ENCODE measurements at places on chromosomes 2 and 18. TPM values are rescaled to one million over a fixed set of nuclear protein-coding genes. Genes with fewer than 3 reads are reported as not detected.

DNA sequence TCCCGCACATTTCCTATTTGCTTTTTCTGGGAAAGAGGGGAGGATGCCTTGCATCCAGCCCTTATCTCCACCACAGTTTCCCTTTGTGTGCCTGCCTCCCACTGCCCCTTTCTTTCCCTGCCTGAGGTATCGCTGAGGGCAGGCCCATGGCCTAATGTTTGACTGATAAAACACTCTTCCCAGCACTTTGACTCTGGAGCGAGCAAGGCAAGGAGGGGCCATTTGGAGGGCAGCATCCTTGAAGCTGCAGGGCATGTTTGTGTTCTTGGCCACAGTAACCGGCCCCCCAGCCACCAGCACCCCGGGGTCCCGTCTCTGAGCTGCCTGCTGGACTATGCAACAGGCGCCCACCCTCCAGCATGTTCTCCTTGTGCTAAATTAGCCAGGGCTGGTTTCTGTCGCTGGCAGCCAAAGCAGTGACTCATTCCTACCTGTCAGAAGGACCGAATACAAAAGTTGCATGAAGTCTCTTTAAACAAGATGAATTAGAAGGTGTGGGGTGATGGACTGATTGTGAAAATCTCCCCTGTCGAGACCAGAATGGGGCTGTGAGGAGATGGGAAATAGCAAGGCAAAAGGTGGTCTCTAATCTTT is 50.7 kb downstream of the BCL2L11 start:
- no peak for DNase-seq

DNA sequence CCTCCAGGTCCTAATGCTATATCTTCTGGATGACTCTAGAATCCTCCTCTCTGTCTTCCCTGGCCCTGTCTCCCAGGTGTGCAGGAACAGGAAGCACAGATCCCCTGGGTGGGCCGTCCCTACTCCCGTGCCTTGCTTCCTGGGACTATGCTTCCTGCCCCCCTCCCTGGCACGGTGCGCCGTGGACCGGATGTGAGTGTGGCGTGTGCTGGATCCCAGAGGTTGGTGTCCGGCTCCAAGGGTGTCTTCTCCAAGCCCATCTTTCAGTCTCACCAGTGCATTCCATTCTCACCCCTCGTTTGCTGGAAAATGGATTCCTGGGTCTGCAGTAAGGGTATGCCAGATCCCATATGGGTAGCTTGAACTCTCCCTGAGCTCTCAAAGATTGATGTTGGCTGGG is 144.4 kb upstream of the TWIST2 start:
- no peak for DNase-seq

Gene BMP10
- total RNA-seq = not detected

Gene FEZ2
- 4.8 TPM for total RNA-seq

- DNase-seq = no peak
These were observed 339.7 kb downstream of the TNS1 start for GRCh38 chr2:217662984-217663602.

Gene PDE1A
- not detected for total RNA-seq

Gene DES
- total RNA-seq = not detected

Gene CRYGC
- total RNA-seq = not detected

Data from CD4-positive, alpha-beta T cell (primary cell).